ENCODE measurements at places on chromosomes 12 and 14.

- no peak for DNase-seq
These were observed 56.9 kb upstream of the TSPAN8 start for GRCh38 chr12:71214511-71215285.

DNA sequence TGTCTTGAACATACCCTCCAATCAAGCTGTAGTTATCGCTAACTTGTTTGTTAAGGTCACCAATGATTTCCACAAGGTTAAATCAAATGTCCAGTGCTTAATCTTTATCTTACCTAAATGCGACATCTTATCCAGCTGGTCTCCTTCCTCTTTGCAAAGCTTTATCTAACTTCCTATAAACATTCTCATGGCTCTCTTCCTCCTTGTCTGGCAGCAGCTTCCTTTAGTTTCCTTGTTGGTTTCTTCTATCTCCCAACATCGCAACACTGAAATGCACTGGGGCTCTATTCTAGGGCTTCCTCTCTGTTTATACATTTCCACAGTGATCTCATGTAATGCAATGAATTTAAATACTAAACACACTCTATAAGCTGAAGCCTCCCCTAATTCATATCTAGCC is 28.7 kb downstream of the UBE2N start:
- no peak for DNase-seq

DNA sequence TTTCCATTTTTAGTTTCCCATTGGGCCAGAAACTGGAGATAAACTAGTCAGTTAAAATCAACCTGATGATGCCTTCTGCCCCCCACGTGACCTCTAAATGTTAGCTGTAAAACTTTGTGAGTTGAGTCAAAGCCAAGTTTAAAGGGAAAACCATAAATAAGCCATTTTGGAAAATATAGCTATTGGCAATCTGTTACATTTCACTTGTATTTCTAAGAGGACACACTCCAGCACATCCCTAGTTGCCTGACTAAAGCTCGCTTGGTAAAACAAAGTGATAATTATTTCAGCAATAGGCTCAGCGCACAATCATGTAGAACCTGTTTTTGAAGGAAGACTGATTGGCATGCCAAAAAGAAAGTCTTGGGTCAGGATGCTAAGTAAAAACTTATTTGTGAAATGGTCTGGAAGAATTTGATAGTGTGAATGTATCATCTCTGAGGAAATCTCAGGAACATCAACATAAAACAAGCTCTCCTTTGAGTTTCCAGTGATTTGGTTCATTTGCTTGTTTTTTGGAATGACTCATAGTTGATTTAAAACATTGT is 49.2 kb upstream of the AEBP2 start:
- no peak for DNase-seq

GRCh38 chr12:81797100-81797499 is 38.0 kb upstream of the PPFIA2 start:
- no peak for DNase-seq

GRCh38 chr14:44494137-44494536 is 12.9 kb downstream of the FSCB start:
- no peak for DNase-seq

DNA sequence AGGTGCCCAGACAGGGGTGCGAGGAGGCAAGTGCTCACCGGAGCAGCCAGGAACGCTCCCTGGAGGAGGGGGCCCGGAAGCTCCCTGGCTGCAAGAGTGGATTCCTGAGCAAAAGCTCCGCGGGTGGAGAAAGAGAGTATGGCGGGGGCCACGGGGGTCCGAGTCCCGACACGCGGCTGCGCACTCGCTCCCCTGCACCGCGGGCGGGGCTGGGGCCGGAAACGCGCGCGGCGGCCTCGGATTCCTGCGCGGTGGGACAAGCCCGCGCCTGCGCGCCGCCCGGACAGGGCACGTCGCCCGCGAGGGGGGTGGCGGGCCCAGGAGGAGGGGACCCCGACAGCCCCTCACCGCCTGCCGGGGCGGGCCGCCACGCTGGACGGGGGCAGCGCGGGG is 27.8 kb upstream of the GPR132 start:
- peak; percentile 77 for DNase-seq

DNA sequence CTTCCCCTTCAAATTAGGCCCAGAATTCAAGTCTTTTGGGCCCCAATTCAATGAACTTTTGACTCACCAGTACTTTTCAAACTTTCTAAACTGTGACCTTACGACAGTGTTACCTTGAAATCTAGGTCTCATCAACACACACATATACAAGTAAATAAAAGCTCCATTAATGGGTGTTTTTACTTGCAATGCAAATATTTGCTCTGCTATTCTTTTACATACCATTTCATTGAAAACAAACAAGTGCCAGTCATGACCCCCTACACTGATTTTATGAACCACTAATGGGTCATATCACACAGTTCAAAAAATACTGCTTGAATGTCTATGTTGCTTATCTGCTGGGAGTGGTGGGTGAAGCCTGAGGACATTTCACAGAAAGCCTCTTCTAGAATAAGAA is 9.1 kb upstream of the NR1H4 start:
- no peak for DNase-seq

GRCh38 chr14:69014829-69015259 is 35.7 kb upstream of the ACTN1 start:
- no peak for DNase-seq

DNA sequence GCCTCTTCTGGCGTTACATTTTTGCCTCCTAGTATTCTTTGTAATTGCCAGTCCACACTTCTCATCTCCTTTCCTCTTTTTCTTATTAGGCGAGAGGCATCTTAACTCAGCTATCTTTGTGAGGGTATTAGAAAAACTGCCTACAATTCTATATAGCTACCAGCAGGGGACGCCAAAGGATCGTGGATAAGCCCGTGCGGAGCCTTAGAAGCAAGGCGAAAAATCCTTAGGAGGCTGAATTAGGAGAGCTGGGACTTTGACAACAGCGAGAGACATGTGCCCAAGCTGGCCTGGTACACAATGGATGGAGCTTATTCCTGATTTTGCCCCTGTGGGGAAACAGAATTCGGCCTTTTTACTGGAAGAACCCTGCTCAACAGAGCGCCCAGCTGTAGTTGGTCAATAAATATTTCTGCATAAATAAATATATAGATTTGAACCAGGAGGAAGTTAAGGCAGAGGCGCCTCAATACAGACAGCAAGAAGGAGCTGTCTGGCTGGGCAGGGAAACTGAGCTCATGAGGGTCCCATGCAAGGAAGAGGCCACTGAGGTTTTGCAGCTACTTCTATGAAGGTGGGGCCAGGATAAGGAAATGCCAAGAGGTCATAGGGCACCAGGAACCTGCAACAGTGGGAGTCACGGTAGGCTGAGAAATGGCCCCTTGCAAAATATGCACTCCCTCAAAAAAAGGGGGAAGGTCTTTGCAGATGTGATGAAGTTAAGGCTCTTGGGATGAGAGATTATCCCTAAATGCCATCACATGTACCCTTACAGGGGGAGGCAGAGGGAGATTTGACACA is 14.6 kb upstream of the RBM19 start:
- DNase-seq, result peak; percentile 30

DNA sequence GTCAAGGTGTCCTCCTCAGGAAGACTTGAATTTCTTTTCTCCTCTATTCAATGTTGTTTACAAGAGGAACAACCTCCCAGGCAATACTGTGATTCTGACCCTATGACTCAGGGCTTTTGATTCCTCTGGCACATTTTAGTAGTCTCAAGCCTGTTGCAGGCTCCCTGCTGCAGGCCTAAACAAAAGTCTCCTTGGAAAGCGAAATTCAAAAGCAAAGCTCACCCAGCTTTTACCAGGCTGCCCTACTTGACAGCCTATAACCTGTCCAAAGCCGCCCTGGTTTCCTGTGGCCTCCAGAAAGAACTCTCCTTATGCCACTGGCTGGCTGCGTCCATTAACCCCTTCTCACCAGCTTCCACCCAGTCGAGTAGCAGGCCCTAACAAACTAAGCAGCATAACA is 11.6 kb downstream of the FGD6 start:
- DNase-seq, result no peak

- DNase-seq, result no peak
These were observed 64.3 kb downstream of the DCAF5 start for GRCh38 chr14:69088586-69088985.

DNA sequence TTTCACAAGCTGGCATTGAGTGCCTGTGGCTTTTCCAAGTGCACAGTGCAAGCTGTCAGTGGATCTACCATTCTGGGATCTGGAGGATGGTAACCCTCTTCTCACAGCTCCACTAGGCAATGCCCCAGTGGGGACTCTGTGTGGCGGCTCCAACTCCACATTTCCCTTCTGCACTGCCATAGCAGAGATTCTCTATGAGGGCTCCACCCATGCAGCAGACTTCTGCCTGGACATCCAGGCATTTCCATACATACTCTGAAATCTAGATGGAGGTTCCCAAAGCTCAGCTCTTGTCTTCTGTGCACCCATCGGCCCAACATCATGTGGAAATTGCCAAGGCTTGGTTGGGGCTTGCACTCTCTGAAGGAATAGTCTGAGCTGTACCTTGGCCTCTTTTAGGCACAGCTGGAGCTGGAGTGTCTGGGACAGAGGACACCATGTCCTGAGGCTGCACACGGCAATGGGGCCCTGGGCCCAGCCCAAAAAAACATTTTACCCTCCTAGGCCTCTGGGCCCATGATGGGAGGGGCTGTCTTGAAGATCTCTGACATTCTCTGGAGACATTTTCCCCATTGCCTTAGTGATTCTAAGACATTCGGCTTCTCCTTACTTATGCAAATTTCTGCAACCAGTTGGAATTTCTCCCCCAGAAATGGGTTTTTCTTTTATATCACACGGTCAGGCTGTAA is 313.3 kb upstream of the SFSWAP start:
- no peak for DNase-seq

DNA sequence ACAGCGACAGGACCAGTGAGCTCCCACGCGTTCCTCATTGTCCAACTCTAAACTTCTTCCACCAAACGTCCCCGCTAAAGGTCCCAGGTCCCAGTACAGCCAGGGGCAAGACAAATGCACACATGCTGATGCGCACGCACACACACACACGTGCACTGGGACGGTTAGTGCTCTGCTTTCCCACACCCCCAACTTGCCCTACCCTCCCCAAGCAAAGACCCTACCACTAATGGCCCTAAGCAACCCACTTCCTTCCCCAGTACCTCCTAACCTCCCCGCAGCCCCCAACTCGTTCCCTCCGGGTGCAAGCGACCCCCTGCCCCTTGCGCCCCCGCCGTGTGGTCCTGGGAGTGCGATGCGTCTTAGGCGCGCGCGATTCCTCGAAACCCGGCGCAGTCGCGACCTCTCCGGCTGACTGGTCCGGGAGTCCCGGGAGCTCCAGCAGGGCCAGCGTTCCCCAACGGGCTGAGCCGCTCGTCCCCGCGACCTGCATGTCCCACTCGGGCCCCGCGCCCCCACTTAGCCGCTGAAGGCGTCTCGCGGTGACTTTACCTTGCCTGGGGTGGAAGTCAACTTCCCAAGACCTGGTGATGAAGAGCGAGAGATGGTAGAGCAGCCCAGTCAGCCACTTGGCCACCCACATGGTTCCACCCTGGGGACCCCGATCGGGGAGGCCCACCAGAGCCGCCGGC is 578 bp downstream of the ADAMTS20 start:
- no peak for DNase-seq

GRCh38 chr12:106274575-106275121 is 26.8 kb upstream of the CKAP4 start:
- DNase-seq, result no peak

DNA sequence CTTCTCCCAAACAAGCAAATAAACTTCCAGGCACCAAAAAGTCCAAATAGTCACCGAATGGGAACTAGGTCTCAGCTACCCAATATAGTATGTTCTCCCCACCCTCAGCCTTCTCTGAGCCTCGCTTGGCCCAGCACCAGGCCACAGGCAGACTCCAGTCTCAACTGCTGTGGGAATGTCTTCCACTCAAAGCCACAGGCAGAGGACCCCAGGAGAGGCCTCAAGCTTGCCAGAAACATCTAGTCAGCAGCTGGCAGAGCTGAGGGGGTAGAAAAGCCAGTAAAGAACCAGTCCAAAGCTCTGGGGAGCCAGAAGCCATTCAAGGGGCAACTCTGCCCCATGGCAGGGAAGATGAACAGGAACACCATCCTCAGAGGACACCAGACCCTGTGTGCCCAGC is 41.8 kb downstream of the FMNL3 start:
- no peak for DNase-seq

GRCh38 chr12:118033323-118033722 is 16.8 kb downstream of the RFC5 start:
- DNase-seq, result no peak

- no peak for DNase-seq
These were observed 173.5 kb downstream of the ANO6 start for GRCh38 chr12:45389426-45389825.

GRCh38 chr14:77301103-77301502 is 19.6 kb downstream of the POMT2 start:
- DNase-seq, result peak; percentile 43

GRCh38 chr14:75487155-75487671 is 35.1 kb upstream of the BATF start:
- DNase-seq, result peak; percentile 19

- DNase-seq, result no peak
These were observed 24.0 kb downstream of the ADGRD1 start for GRCh38 chr12:130977743-130978095.

DNA sequence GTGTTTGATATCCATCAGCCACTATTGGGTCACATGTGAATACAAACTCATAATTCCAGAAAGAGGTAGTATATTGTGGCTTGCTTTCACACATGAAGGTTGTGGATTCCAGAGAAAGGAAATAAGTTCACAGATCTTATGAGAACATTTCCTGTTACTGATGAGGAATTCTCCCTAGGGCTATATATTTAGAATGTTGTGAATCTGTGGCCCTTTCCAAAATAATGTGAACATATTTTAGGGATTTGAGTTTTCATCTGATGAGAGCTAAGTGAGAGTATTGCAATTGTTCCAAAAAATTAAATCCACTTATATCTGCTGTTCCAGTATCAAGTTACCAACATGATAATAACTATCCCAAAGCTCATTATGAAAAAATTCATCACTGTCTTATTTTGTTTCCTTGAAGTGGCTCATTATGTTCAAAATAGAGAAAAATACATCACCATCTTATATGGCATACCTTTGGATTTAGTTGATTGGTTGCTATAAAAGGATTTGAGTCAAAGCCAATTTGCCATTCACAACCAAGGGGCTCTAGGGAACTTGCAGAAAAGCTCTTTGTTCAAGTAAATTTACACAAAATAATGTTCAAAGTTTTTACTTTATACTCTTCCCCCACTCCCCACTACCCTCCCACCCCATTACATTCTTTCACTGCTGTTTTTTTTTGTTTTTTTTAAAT is 76.3 kb downstream of the MYRFL start:
- no peak for DNase-seq

DNA sequence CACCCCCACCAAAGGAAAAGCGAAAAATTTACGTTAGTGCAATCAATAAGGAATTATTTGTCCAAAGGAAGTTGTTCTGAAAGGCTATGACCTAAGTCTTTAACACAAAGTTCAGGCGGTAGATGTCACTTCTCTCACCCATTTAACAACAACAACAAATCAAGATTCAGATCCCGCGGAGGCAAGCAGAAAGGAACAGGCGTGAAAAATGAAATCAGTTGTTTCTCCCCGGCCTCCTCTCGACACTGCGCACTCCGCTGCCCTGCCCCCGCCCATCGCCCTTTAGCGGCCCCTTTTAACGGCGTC is 1.4 kb downstream of the DENND5B start:
- no peak for DNase-seq

DNA sequence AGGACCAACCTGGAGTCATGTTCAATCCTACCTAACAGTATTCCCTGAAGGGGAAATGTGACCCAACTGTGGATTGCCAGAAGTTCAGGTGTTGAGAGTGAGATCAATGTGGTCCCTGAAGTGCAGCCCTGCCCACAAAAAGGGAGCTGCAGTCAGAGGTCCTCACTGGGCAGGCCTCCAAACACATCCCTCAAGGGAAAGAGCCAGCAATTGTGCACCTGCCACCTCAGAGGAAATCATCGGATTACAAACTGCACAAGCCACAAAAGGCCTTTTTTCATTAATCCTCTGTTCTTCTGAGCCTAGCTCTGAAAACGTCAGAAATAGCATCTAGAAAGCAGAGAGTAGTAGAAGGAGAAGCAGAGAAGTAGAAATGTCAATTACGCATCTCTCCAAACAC is 10.8 kb upstream of the MDM1 start:
- DNase-seq, result no peak

Data from CD4-positive, alpha-beta T cell treated with Interleukin-21 for 1 hour (primary cell).